ENCODE measurements at places on chromosomes 1 and 21. TPM values are rescaled to one million over a fixed set of nuclear protein-coding genes. Genes with fewer than 3 reads are reported as not detected.

DNA sequence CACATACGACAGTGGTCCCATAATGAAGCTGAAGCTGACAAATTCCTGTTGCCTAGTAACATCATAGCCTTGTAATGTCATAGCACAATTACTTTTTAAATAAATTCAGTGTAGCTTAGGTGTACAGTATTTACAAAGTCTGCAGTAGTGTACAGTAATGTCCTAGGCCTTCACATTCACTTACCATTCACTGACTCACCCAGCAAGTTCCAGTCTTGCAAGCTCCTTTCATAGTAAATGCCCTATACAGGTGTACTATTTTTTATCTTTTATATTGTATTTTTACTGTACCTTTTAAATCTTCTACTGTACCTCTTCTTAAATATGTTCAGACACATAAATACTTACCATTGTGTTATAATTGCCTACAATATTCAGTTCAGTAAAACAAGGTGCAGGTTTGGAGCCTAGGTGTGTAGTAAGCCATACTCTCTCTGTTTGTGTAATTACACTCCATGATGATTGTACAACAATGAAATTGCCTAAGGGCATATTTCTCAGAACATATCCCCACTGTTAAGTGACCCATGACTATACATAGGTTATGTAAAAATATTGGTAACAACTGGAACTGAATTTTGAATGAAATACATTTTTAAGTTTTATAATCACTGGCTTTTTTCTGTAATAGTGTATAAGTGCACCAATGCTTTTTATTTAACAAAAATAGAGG is 33.5 kb upstream of the ADAM30 start:
- no peak for DNase-seq

IGSF21 gene
- total RNA-seq, result not detected

AMY1A gene
- total RNA-seq, result not detected

- no peak for DNase-seq
These were observed 598.5 kb upstream of the USP24 start for GRCh38 chr1:55813618-55814017.

GRCh38 chr1:167791281-167792187 is 69.8 kb downstream of the MPZL1 start:
- no peak for DNase-seq

Data from lung microvascular endothelial cell (primary cell).